Muscle of leg (tissue), 16 donors: ENCODE measurements at places on chromosomes 6 and 20. TPM values are rescaled to one million over a fixed set of nuclear protein-coding genes. Genes with fewer than 3 reads are reported as not detected.

Gene COQ3
- 7.5 TPM for total RNA-seq

Gene ENPP4
- total RNA-seq: 35.4 TPM

Gene SLC22A7
- total RNA-seq: not detected

Gene SOBP
- total RNA-seq: 13.6 TPM

Gene CD24
- total RNA-seq: 19.0 TPM

Gene SPATS1
- total RNA-seq: not detected

Gene OGFRL1
- total RNA-seq: 6.8 TPM

Gene ZBTB12
- 2.7 TPM for total RNA-seq

Gene COL9A1
- 4.9 TPM for total RNA-seq

Gene DNAAF9
- total RNA-seq: 12.4 TPM

Gene OR2J3
- not detected for total RNA-seq

Gene LRRC73
- total RNA-seq: 0.22 TPM

Gene COL19A1
- 4.8 TPM for total RNA-seq
